ENCODE measurements at places on chromosomes 13 and 19.

- DNase-seq: no peak
Measured at GRCh38 chr19:16258440-16258903, 60.8 kb downstream of the AP1M1 start.

- DNase-seq: no peak
Measured at GRCh38 chr13:29861694-29862110, 11.3 kb upstream of the UBL3 start.

DNA sequence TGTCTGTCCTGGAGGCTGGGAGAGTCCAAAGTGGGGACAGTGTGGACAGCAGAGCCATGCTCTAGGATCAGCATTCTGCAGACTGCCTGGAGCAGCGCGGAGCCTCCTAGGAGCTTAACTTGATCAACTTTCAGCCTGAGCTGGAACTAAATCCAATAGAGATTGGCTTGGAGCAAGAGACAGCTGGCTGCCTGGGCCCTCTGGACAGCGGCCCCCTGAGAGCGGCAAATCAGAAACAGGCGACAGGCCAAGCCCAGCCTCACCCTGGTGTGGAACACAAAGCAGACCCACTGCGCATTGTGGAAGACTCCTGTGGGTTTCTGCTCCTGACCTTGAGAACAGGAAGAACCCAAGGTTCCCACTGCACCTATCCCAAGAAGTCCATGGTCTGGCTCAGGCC, 462.2 kb downstream of the TSHZ3 start:
- DNase-seq: no peak

GRCh38 chr19:6811906-6812305, 39.4 kb downstream of the VAV1 start:
- DNase-seq: no peak

DNA sequence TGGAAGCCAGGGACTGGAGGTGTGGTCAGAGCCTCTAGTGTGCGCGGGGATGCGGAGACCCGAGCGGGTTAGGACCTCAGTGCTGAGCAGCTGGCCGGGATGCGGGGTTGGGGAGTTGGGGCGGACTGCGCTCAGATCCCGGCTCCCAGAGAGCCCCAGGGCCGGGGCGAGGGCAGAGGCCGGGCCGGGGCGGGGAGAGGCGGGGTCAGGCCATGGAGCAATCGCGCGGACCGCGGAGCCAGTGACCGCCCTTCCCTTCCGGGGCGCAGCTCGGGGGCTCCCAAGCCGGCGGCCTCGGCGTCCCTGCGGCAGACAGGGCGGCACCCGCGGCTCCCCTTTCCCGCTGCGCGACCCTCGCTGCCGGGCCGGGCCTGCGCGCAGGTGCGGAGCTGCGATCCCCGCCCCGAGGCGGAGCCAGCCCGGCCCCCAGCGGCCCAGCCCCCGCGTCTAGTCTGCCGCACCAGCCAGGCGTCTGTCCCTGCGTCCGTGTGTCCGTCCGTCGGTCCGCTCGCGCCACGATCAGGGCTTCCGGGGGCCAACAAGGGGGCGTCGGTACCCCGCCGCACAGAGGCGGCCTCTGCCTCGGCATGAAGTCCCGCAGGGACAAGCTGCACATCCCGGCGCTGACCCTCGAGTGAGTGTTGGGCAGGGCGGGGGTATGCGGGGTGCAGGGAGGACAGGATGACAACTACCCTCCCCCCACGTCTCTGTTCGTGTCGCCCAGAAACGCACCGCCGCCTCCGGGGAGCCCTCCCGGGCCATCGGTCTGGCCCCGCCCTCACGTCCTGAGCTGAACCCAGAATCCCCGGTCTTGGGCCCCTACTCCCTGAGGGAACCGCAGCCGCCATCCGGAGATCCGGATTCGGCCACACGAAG, 12.4 kb downstream of the MAST3 start:
- no peak for DNase-seq

DNA sequence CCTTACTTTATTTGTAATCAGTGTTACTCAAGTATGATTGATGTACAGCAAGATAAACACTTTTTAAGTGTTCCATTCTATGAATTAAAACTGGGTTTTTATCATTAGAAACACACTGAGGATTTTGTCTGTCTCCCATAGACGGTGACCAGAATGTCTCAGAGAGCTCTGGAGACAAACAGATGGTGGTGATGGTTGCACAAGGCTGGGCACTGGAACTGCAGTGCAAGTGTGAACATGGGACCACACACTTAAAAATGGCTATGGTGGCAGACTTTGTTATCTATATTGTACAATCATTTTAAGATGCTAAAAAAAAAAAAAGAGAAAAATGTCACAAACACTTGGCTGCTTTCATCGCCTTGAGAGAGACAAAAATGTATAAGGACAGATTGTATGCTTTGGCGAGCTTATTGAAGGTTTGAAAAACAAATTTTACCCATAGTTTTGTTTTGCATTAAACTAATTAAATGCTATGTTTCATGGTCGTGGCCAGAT, 273.0 kb downstream of the SHISA2 start:
- no peak for DNase-seq

DNA sequence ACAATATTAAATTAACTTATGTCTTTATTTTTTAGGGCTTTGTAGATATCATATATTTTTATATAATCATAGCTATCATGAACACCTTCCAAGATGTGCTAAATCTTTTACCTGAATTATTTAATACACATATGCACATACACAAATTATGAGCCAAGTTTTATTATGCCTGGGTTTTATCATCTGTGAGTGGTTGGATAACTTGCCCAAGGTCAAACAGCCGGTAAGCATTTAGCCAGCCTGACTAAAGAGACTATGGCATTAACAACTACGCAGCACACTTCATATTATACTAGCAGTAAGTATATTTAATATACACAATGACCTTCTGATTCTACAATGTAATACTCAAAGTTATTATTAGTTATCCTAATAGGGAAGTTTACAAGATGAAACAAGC, 132.7 kb downstream of the FREM2 start:
- no peak for DNase-seq

GRCh38 chr13:42412812-42413483, 141.0 kb downstream of the AKAP11 start:
- DNase-seq: no peak

- no peak for DNase-seq
Measured at GRCh38 chr13:46495651-46496050, 57.3 kb upstream of the LRCH1 start.

GRCh38 chr19:32362318-32362691, 16.9 kb downstream of the ZNF507 start:
- no peak for DNase-seq

DNA sequence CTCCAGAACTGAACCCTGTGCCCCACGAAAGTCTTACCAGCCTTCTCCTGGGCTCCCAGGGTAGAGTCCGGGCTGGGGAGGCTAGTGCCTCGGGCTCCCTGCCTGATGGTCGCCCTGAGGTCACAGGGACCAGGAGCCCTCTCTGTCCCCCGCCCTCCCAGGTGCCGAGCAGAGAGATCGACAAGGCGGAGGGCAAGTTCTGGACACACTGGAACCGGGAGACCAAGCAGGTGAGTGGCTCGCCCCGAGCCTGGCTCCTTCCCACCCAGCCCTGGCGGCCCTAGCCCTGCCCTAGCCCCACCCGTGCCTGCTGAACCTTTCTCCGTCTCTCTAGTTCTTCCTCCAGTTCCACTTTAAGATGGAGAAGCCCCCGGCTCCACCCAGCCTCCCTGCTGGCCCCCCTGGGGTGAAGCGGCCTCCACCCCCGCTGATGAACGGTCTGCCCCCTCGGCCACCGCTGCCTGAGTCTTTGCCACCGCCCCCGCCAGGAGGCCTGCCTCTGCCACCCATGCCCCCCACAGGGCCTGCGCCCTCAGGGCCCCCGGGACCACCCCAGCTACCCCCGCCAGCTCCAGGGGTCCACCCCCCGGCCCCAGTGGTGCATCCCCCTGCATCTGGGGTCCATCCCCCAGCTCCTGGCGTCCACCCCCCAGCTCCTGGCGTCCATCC, 1.6 kb upstream of the AMH start:
- no peak for DNase-seq

- no peak for DNase-seq
Measured at GRCh38 chr13:49457221-49457620, 13.1 kb downstream of the SETDB2 start.

DNA sequence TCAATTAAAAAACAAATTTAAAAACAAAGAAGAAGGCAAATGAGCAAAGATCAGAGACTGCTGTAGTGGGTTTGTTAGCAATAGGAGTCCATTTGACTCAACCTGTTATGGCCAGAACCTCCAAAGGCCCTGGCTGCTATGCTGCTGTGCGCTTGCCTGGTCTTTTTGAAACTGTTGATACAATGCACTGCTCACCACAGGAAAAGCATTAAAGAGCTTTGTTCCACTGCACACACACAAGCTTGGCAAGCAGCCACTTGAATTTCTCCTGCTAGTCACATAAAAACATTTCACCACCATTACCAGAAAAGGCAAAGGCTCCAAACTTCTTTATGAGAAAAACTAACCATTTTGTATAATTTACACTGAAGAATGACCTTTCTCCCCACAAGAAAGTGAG, 132.2 kb downstream of the FREM2 start:
- no peak for DNase-seq

GRCh38 chr19:43809762-43810696, 7.8 kb upstream of the LYPD5 start:
- DNase-seq: no peak

DNA sequence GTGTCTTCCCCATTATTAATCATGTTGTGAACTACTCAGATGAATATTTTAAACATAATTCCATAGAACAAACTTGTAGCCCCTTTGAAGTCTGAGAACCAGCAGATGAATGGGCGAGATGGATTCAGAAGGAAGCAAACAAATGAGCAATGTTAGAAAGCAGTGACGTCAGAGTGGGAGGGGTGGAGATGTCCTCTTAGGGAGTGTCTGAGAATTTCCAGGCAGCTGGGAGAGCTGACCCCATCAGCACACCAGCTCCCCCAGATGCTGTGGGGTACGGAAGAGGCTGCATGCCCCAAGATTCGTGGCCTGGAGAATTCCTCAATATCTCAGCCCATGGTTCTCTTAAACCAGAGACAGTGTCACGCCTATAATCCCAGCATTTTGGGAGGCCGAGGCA, 68.6 kb downstream of the DPF1 start:
- DNase-seq: no peak

DNA sequence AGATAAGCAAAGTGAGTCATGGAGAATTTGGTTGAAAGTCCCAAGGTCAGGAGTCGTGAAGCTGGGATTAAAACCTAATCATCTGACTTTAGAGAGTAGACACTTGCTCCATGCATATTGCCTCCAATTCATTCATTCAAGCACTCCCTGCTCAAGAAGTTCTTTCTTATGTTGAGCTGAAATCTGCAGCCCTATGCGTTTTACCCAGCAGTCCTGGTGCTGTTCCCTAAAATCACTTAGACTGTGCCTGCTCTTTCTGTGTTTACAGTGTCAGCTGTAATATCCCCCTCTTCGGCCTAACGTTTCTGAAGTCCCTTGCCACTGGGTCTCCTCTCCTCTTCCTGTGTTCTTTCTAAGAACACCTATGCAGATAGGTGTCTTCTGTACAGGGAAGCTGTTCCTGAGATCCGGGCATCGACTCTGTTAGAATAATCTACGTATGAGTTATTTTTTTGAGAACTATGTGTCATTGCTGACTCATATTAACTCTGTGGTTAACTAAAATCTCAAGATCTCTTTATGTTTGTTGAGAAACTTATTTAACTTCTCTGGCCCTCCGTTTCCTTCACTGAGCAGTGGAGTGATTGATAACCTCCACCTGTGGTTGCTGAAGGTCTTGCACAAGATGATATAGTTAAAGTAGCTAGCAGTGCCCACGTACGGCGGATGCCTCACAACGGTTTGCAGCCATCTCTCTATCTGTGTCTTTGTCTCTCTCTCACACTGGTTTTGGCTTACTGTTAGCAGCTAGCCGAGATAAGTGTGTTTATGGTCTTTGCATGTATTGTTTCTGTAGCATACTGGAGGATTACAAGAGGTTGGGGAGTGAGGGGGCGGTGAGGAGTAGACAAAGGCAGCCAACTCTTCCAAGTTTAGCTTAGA, 4.7 kb downstream of the ALOX5AP start:
- DNase-seq: peak; percentile 15

- DNase-seq: no peak
Measured at GRCh38 chr13:79992111-79992510, 348.8 kb downstream of the SPRY2 start.

DNA sequence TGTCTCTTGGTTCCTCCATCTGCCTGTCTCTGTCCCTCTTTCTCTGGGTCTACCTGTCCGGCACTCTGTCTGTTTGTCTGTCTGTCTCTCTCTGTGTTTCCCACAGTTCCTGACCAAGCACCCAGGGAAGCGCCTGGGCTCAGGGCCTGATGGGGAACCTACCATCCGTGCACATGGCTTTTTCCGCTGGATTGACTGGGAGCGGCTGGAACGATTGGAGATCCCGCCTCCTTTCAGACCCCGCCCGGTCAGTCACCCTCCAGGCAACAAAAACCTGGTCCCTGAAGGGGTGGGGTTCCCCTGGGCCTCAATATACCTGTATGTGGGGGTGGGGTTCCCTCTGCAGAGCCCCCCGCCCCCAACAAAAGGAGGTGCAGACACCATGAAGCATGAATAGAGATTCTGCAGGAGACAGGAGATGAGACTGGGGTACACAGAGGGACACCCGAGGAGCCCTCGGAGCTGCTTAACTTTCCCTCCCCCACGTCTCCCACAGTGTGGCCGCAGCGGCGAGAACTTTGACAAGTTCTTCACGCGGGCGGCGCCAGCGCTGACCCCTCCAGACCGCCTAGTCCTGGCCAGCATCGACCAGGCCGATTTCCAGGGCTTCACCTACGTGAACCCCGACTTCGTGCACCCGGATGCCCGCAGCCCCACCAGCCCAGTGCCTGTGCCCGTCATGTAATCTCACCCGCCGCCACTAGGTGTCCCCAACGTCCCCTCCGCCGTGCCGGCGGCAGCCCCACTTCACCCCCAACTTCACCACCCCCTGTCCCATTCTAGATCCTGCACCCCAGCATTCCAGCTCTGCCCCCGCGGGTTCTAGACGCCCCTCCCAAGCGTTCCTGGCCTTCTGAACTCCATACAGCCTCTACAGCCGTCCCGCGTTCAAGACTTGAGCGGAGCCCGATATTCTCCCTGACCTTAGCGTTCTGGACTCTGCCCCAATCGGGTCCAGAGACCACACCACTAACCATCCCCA, 2.6 kb upstream of the CACNG7 start:
- peak; percentile 30 for DNase-seq

GRCh38 chr13:74978591-74978990, 503.4 kb downstream of the TBC1D4 start:
- no peak for DNase-seq

DNA sequence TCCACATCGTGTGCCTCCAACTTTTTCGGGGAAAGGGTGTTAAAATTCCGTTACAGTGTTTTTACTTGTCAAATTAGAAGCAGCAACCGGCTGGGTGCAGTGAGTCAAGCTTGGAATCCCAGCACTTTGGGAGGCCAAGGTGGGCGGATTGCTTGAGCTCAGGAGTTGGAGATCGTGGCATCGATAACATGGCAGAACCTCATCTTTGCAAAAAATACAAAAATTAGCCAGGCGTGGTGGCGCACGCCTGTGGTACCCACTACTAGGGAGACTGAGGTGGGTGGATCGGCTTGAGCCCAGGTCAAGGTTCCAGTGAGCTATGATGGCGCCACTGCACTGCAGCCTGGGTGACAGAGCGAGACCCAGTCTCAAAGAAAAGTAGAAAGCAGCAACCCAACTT, 1.1 kb upstream of the SLC35E1 start:
- DNase-seq: no peak

GRCh38 chr19:7307590-7308218, 13.5 kb upstream of the INSR start:
- no peak for DNase-seq
